ENCODE measurements at places on chromosomes 7 and 10.

DNA sequence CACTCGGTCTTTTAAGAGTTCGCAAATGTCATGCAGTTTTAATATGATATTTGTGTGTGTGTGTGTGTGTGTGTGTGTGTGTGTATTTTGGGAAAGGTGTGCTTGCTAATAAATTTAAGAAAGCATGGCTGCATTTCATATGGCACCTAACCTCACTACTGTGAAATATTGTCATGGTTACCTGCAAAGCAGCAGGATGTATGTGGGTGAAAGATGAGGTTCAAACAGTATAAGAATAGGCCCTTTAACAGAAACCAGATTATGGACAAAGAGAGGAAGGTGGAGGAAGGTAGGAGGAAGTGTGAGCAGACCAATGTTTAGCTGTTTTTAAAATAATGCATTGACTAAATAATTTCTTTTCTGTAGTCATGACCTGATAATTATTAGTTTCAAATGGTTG, 73.5 kb upstream of the CACNA2D1 start:
- no peak for DNase-seq

DNA sequence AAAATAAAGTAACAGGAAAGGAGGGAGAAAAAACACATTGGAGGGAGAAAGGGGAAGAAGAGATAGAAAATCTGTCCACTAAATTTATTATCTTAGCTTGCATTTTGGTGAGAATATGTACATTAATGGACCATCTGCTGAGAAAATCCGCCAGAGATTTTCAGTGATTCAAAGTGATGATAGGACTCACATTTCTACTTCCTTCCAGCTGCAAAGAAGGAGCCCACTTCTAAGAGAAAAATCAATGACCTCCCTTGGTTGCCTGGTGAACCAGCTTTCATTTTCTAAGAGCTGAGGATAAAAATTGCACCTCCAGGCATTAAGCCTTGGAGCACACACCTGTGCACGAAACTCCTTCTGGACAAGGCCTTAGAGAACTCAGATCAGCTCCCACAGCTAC, 404.3 kb downstream of the SFMBT2 start:
- DNase-seq = no peak

DNA sequence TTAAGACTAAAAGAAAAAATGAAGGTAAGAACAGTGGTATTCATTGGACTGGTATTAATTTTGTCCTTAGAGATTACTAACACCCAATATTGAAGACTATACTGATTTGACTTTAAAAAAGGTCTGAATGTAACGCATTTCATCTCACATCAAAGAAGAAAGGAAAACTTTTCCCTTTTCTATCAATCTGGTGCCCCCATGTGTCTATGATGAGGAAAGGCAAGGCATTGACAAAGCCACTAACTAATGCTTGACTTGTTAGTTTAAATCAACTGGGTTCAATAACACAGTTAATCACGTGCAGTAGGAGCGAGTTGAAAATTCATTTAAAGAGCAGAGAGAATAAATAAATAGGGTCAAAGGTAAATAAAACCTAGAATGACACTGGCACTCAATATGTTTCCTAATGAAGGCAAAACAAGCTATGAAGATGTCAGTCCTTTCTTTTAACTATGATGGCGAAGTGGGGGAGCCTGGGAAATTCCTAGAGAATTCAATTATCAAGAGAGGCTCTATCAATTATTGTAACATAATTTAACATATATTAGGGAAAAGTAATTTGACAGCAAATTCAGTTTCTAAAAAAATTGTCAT, 180.9 kb downstream of the ANK3 start:
- no peak for DNase-seq

DNA sequence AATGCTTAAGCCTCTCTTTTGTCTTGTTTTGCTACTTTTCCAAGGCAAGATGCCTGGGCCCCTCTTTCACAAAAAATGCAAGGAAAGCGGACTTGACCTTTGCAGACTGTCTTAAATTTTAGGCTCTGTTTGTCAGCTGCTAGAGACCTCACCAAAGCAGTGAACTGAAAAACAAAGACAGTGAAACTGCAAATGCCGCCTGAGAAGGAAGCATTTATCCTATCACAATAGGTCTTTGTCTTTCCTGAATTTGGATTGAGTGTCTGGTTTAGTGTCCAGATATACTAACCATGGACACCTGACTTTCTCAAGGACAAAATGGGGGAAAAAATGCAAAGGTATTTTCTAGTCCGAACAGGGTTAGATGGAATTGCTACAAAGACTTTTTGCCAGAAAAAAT, 256.9 kb downstream of the INHBA start:
- DNase-seq = no peak

GRCh38 chr10:95756041-95756761, at the start of gene ENTPD1:
ENTPD1 (plus strand) TSS chr10:95756163; CDS start chr10:95756240, 77 bp downstream.
- DNase-seq = no peak

DNA sequence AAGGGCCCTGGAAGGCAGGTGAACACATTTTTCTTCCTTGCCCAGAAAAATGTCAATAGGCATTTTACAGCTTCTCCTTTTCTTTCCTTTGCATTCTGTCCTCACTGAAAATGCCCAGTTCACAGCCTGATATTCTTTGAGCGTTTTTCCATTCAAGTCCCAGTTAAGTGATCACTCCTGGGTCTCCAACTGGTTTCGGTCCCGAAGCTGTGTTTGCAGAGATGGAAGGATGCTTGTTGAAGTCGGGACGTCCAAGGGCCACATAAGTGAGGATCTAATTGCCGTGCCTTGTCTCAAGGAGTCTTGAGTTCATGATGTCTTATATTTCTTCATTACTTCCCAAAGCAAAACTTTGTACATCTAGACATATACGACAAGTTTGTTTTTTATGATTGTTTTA, 208.7 kb upstream of the PRKCQ start:
- DNase-seq = no peak

- DNase-seq = no peak
These were observed 171.2 kb downstream of the PRKAG2 start for GRCh38 chr7:151705636-151706276.

DNA sequence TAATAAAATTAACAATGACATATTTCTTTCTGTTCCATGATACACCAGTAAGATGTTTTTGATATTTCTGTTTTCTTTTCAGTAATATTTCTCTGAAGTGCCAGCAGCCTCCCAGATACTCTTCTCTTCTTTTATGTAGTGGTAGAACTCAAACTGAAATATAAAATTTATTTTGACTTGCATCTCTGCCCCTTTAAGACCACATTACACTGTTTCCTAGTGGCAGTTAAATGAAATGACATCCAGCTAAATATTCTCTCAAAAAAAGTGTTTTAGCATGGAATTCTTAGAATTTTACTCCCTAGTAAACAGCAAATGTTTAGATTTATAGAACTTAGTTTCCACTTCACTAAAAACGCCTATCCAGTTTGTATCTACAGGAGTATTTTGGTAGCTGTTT, 237.2 kb upstream of the MTPN start:
- no peak for DNase-seq

GRCh38 chr7:48976253-48976652, 51.9 kb downstream of the CDC14C start:
- no peak for DNase-seq

DNA sequence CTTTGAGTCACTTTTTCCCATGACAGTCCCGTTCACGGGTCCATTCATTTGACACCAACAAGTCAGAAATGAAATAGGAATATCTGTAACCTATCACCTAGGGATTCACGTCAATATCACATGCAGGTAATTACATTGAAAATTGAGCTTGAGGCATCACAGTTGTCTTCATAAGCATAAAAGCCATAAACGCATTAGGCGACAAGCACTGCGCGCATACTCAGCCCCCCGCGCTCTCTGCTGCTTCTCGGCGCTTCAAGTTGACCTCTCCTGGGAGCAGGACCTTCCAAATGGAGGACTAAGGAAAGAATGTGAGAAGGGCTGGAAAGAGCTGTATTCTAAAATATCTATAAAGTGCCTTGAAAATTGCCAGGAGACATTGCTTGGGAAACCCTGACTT, 130.5 kb upstream of the TNS3 start:
- no peak for DNase-seq

- no peak for DNase-seq
These were observed 213.1 kb downstream of the PHTF2 start for GRCh38 chr7:78011642-78012041.

DNA sequence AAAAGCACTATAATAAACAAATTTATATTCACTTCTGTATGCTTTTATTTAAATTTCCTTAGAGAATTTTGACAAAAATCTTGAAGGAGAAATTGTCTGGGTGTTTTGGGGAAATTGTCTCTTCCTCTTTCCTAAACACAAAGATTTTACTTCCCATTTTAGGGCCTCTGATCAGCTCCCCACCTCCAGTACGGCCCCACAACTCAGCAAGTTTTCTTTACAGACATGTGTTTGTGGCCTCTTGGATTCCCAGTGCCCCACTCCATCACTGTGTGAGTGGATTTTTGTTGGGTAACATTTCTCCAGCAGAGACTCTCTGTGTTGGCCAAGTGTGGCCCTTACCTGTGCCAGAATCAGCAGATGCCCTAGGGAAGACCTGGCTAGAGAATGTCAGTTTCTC, 182.8 kb upstream of the CDC14C start:
- DNase-seq = no peak

DNA sequence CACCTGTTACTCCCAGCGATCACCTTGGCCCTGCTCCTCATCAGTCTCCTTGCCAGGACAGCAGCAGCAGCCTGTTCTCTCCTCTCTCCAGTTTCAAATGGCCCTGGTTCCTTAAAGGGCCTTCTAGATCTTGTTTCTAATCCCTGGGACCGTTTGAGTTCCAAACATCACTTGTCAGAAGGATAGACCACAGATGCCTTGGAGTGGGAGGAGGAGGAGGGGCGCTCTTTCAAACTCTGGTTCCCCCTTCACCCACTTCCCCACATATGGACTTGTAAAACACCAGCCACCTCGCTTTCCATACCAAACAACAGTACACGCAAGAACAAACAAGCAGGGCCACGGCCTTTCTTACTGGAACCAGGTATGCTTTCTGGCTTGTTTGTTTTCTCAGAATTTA, 104.8 kb downstream of the PLXNA4 start:
- no peak for DNase-seq

- no peak for DNase-seq
These were observed 150.2 kb downstream of the REEP3 start for GRCh38 chr10:63671317-63671937.

DNA sequence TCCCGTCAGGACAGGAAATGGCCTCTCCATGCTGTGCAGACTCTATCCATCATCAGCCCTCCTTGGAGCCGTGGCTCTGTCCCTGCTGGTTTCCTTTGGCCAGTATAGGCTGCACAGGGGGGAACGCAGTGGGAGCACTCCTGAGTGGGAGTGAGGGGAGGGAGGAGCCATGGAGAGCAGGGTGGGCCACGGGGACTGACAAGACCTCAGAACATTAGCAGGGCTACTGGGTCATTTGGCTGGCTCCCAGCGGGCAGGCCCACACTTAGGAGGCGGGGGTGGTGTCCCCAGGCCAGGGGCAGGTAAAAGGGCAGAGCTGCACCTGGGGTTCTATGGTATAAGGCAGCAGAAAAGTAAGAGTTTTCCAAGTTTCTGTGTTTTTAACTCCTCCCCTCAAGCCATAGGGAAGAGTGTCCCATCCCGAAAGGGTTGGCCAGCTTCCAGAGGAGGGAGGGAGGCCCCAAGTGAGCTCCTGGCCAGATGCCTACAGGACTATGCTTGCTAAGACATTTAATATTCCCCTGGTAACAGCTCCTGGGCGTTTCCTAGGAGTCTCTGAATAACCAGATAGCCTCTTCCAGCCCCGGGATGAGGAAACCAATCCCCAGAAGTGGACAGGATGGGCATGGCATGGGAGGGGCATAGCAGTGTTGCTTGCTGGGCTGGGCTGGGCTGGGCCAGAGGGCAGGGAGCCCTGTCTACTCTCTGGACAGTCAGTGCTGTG, 5.5 kb upstream of the OPN4 start:
- DNase-seq = no peak

- no peak for DNase-seq
These were observed 65.1 kb downstream of the SLC37A3 start for GRCh38 chr7:140333223-140333622.

DNA sequence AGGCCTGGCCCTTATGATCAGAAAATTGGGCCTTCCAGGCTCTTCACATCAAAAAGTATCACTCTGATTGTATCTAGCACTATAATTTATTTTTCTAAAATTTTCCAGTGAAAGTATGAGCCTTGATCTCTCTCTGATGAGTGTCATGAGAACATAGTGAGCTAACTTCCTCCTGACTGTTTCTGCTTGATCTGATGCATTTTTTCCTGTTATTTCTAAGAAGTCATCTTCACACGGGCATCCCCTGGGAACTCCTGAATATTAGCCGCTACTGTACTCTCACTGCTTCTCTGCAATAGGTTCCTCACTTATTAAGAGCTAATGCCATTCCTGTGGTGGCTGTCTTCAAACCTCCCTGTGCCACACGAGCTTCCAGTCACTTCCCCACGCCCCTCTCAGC, 63.1 kb upstream of the ZPBP start:
- DNase-seq = no peak

- no peak for DNase-seq
These were observed 238.1 kb downstream of the ZNF248 start for GRCh38 chr10:37619336-37619735.

Data from mesothelial cell of epicardium (in vitro differentiated cells).